ENCODE measurements at places on chromosomes 12 and 14.
A peak's percentile ranks its signal among the peaks of the same experiment; 100 is the strongest.

DNA sequence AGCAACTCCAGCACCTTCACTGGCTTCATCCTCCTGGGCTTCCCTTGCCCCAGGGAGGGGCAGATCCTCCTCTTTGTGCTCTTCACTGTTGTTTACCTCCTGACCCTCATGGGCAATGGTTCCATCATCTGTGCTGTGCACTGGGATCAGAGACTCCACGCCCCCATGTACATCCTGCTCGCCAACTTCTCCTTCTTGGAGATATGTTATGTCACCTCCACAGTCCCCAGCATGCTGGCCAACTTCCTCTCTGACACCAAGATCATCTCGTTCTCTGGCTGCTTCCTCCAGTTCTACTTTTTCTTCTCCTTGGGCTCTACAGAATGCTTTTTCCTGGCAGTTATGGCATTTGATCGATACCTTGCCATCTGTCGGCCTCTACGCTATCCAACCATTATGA is 6.8 kb downstream of the OR11G2 start:
- no peak for DNase-seq

- no peak for DNase-seq
Observed at GRCh38 chr12:24909667-24910066, 39.2 kb downstream of the BCAT1 start.

GRCh38 chr12:50803230-50803875 is 39.4 kb upstream of the TMPRSS12 start:
- DNase-seq: no peak

GRCh38 chr12:59298296-59298695 is 297.5 kb upstream of the SLC16A7 start:
- no peak for DNase-seq

DNA sequence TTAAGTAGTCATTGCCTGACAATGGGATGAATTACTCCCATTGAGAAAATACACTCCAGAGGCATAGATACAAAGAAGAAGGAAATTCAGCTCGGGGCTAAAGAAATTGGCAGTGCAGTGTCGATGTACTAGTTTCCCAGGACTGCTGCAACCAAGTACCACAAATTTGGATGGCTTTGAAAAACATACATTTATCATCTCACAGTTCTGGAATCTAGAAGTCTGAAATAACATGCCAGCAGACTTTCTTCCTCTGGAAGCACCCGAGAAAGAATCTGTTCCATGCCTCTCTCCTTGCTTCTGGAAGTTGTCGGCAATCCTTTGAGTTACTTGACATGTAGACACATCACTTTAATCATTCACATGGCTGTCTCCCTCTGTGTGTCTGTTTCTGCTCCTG is 101.9 kb downstream of the TMTC3 start:
- DNase-seq: no peak

GRCh38 chr12:4518106-4518728 is 20.5 kb upstream of the RAD51AP1 start:
- DNase-seq: no peak

DNA sequence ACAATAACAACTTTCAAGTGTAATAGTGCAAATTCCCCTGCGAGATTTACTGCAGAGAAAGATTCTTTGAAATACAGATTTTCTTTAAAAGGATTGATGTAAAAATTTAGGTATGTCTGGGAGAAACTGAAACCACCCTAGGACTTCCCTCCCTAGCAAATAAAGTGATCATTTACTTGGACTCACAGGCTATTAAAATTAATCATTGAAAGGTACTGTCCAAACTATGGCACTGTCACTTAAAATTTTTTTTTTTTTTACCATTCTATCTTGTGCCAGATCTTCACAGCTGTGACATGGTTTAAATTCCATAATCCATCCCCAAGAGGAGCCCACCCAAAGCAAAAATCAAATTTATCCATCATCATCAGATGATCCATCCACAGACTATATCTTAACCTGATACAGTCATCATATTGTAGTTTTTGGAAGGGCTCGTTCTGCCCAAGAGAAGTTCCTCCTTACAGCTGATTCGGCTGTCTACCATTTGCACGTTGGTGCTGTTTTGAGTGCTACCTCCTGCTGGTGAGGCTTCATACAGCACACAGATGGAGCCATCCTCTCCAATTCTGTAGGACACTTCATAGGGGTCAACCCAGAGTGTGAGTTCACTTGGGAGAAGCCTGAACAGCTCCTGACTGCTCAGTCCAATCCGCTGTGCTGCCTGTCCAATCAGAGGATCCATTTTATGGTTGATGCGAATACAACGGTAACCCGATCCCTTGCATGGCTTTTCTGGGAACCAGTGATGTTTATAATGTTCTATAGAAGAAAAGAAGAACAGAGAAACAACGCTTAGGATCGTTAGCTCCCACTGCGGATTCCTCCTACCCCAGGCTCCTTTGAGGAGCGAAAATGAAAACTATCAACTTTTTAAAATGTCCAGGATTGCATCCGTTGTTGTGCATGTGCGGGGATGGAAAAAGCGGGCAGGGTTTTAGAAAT is 1.7 kb downstream of the BTG1 start:
- DNase-seq: peak; percentile 61

GRCh38 chr14:85250414-85251189 is 279.3 kb upstream of the FLRT2 start:
- no peak for DNase-seq

DNA sequence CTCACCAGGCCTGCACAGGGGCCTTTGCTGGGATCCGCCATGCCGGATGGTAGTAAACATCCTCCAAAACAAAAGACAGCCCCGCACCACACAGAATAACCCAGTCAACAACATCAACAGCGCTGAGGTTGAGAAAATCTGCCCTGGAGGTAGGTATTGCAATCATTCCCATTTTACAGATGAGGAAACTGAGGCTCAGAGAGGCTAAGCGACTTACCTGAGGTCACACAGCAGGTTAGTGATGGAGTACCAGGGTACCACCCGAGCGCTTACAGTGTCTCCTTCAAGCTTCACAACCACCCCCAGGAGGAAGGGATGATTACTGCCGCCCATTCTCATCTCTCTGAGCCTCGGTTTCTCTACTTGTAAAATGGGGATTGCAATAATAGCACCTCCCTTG is 14.9 kb downstream of the TRPV4 start:
- DNase-seq: no peak

GRCh38 chr14:77589099-77589498 is 27.3 kb downstream of the SPTLC2 start:
- no peak for DNase-seq

DNA sequence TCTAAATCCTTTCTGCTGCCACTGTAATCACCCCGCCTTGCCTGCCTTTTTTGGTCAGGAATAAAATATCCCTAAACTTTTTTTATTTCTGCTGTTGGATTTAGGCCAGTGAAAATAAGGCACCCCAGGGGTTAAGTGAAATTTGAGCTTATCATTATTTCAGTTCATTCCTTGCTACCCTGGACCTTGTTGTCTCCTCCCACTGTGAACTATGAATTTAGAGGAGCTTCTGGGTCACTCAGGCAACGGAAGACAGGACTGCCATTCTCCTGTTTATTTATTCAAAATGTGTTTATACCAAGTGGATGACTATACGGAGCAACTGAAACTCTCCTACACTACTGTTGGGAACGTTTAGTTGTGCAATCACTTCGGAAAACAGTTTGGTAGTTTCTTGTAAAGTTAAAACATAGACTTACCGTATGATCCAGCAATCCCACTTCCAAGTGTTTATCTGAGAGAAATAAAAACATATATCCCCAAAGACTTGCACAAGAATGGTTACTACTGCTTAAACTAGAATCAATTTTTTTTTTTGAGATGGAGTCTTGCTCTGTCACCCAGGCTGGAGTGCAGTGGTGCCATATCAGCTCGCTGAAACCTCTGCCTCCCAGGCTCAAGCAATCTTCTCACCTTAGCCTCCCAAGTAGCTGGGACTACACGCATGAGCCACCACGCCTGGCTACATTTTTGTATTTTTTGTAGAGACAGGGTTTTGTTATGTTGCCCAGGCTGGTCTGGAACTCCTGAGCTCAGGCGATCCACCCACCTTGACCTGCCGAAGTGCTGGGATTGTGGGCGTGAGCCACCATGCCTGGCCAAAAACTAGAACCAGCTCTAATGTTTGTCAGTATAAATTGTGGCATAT is 2.3 kb upstream of the TRAFD1 start:
- no peak for DNase-seq

DNA sequence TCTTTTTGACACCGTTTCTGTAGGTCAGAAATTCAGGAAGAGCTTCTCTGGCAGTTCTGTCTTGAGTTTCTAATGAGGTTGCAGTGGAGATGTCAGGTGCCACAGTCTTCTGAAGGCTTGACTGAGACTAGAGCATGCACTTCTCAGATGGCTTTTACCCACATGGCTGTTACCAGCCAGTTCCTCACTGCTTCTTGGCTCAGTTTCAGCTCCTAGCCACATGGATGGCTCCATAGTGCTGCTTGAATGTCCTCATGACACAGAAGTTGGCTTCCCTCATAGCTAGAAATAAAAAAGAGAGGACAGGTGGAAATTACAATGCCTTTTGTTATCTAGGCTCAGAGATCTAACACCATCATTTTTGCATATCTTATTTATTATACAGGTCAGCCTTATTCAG is 38.1 kb upstream of the SLC2A13 start:
- DNase-seq: no peak

GRCh38 chr12:110005319-110005973 is 6.2 kb downstream of the ANKRD13A start:
- DNase-seq: no peak

GRCh38 chr14:62162998-62163589 is 400.9 kb downstream of the SNAPC1 start:
- DNase-seq: no peak

- DNase-seq: no peak
Observed at GRCh38 chr12:22796941-22797630, 172.1 kb downstream of the ETNK1 start.

GRCh38 chr12:80509781-80510556 is 65.9 kb downstream of the PTPRQ start:
- DNase-seq: no peak

- DNase-seq: no peak
Observed at GRCh38 chr14:99816642-99817041, 23.4 kb downstream of the EML1 start.

- no peak for DNase-seq
Observed at GRCh38 chr12:72273499-72273837, 1.3 kb downstream of the TRHDE start.

DNA sequence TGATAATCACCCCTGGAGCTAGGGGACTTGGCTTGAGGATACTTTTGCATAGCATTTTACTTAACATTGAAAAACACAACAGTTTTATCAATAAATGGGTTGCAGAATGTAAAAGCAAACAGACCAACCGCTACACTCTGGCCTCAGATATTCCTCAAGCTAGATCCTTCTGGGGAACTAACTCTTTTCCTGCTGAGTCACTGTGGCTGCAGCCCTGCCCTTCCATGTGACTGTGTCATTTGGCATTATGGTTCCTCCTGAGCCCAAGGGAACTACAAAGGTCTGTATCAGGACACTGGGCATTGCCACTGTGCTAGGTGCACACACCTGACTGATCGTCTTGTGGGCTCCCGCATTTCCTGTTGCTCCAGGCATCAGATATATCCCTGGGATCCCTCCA is 56.6 kb downstream of the TTC9 start:
- DNase-seq: no peak

DNA sequence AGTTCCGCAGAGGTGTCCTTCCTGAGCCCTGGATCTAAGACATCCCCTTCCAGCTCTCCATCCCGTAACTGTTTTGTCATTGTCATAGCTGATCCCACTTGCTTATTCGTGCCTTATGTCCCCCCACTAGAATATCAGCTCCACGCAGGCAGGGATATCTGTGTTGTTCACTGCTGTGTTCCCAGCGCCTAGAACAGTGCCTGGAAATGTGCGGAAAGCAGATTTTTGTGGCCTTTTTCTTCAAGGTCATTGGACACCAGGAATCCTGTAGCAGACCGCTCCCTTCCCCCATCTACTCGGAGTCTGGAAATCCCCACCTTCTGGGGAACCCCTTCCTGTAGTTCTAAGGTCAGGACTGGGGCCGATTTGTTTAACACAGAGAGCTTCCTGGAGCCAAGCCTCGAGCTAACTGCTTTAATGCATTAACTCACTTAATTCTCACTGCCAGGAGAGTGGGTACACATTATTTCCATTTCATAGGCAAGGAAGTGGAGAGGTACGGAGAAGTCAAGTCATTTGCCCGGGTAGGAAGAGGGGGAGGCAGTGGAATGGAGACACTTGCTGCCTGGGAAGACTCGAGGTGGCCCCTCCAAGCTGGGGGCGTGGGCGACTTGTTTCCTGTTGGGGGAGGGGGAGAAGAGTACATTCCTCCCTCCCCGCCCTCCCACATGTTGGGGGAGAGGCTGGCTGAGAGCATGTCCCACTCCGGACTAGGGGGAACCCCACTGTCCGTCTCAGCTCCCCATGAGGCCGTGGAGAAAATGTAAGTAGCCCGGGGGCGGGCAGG is 1.2 kb upstream of the SH2B3 start:
- no peak for DNase-seq

GRCh38 chr12:53115112-53115890 is 12.0 kb downstream of the SOAT2 start:
- no peak for DNase-seq

- DNase-seq: no peak
Observed at GRCh38 chr12:12997156-12997555, 2.9 kb downstream of the HEBP1 start.

DNA sequence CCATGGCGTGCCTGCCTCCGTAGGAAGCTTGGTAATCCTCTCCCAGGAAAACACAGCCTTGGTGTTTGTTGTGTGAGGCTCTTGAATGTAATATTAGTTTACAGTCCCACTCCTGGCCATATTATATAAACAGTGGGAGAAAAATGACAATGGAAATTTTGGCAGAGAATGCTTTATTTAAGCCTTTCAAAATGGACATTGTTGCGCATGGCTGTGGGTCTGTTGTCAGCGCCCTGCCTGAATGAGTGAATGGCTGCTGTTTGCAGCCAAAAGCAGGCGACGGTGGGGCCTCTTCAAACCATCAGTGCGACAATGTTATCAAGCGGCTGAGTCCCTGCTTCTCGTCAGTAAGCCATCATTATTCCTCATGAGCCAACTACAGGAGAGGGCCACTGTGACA is 201.8 kb upstream of the RMST start:
- no peak for DNase-seq

- DNase-seq: no peak
Observed at GRCh38 chr12:65640489-65640901, 183.8 kb upstream of the HMGA2 start.

DNA sequence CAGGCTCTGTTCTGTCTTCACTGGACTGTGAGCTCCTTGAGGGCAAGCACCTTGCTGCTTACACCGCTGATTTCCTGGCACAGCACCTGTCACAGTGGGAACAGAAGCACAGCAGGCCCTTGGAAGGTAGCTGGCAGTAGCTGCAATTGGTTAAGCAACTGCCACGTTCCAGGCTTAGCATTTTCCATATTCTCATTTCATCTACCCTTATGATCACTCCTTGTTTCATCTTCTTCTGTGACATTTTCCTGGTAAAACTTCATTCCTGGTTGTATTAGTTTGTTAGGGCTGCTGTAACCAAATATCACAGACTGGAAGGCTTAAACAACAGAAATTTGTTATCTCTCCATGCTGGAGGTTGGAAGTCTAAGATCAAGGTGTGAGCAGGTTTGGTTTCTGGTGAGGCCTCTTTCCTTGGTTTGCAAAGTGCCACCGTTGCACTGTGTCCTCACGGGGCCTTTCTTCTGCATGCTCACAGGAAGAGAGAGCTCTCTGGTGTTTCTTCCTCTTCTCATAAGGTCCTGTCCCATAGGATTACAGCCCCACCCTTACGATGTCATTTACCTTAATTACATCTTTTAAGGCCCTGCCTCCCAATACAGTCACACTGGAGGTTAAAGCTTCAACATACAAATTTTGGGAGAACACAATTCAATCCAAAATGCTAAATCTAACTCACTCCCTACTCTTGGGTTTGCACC is 121.7 kb upstream of the CPSF6 start:
- DNase-seq: no peak

GRCh38 chr14:21440859-21441258 is 15.1 kb downstream of the CHD8 start:
- no peak for DNase-seq

GRCh38 chr12:123655420-123655819 is 15.5 kb upstream of the TCTN2 start:
- no peak for DNase-seq
